Stimulated activated CD4-positive, alpha-beta T cell treated with anti-CD3 and anti-CD28 coated beads, Interleukin-1b, Interleukin-23, amount 100 ng/mL, for 1 hour (primary cell): ENCODE measurements at places on chromosomes 5 and 9.

DNA sequence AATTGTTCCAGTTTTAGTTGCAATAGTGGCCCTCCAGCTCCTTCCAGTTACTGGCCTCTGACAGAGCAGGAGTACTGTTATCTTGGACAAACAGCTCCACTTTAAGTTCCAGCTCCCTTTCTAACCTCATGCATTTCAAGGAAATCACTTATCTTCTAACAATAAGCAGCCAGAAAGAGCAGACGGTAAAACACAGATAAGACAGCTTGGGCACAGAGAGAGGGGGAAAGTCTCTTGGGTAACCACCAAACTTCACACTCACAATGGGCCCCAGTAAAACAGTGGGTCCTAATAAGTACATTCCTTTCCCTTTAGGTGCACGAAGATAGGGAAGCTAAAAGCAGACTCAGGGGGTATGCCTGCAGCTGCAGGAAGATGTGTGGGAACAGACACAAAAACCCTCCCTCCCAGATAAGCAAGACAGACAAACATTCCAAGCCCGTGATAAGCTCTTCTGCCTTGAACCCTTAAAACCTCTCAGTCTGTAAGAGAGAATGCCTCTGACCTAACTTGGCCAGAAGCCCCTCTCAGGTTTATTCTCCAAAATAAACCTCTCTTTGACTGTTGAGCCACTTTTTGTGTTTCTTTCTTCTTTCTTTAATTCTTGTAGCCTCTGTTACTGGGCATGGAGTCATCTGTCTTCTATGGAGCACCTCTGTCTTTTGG is 30.8 kb downstream of the OR1J1 start:
- no peak for DNase-seq

GRCh38 chr9:114385397-114386181 is 2.2 kb downstream of the AKNA start:
- DNase-seq, result peak; percentile 61

DNA sequence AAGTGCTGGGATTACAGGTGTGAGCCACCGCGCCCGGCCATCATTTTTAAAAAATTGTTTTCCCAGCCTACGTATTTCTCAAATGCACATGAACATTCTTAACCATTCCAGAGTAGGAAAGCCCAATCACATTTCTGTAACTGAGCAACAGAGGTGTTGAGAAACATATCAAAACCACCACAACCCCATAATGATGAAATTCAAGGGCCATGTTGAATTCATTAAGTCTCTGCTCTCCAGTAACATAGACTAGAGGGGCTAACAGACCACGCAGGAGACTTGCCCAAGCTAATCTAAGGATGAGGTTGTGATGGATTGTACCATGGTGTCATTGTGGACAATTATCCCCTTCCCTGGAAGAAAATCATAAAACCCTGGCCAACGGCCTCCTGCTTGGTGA is 52.9 kb downstream of the MYO10 start:
- DNase-seq, result no peak

DNA sequence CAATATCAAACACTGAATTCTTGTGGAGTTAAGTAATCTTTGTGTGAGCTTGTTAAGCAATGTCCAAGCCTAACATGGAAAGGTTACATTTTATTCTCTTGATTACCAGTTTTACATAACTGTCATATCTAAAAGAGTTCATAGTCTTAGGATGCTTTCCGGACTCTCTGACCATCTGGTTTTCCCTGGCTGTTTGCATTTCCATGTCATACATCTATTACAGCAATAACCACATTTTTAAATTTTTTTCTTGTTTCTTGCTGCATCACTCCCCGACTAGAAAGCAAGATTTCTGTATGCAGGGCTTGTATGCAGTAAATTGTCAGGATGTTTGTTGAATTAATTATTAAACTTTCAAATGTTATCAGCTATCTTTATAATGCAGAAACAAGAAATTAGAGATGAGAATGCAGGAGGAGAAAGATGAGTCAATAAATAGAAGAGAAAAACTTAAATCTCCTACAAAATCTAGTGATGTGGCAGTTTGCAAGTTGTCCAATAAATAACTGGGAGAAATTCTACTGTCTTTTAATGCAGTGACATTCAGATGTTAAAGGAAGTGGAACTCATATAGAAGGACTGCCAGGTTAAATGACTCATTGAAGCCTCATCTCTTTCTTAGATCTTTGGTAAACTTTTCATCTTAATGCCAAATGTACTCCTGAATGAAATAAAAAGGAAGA is 179.6 kb upstream of the SGCD start:
- no peak for DNase-seq

DNA sequence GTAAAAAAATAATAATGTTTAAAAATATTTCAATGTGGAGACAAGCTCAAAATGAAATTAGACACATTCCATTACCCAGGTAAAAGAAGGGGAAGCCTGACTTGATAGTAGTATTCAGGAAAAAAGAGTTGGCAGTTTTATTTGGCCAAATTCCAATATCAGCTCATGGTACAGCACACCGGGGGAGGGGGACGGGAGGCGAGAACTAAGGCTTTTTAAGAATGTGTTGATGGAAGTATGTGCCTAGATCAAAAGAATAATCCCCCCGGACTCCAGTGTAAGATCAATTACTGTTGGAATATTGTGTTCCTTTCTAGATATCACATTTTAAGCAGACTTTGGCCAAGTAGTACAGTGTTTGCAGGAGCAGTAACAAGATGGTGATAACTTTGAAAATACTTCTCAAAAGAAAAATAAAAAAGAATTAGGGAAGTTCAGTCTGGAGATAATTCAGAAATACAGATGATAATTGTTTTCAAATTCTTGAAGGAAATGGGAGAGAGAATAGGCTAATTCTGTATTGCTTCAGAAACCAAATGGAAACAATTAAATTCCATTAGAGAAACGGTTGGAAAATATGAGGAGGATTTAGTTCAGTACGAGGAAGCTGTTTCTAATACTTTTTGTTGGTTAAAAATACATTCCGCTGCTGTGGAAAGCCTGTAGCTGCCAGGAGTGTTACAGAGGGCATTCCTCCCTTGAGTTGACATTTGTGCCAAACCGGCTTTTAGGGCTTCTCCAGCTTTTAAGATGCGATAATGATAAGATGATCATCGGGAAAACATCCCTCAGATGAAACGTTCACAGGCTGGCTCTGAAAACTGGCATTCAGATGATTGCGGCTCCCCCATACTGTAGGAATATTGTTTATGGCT is 98.1 kb upstream of the ERBIN start:
- DNase-seq, result no peak

GRCh38 chr5:149503006-149503405 is 48.2 kb downstream of the CSNK1A1 start:
- DNase-seq, result no peak

GRCh38 chr9:99561509-99561917 is 260.2 kb upstream of the NR4A3 start:
- no peak for DNase-seq

- no peak for DNase-seq
These were observed 9.9 kb upstream of the PHYHD1 start for GRCh38 chr9:128910906-128911305.

- DNase-seq, result no peak
These were observed 38.7 kb downstream of the ASS1 start for GRCh38 chr9:130483371-130483971.

GRCh38 chr5:119312403-119312802 is 43.4 kb upstream of the TNFAIP8 start:
- DNase-seq, result no peak

DNA sequence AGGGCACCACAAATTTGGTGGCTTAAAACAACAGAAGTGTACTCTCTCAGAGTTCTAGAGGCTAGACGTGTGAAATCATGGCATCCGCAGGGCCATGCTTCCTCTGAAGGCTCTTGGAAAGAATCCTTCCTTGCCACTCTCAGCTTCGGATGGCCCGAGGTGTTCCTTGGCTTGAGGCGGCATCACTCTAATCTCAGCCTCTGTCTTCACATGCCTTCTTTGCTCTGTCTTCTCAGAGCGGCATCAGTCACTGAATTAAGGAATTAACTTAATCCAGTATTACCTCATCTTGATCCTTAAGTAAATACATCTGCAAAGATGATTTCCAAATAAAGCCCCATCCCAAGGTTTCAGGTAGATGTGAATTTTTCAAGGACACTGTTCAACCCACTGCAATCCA is 211.1 kb upstream of the TRIM32 start:
- no peak for DNase-seq

- no peak for DNase-seq
These were observed 459.3 kb upstream of the MEF2C start for GRCh38 chr5:89342106-89342876.

- no peak for DNase-seq
These were observed 40.5 kb upstream of the LIFR start for GRCh38 chr5:38596981-38597380.

- no peak for DNase-seq
These were observed 22.3 kb downstream of the NDUFS6 start for GRCh38 chr5:1823381-1824034.

DNA sequence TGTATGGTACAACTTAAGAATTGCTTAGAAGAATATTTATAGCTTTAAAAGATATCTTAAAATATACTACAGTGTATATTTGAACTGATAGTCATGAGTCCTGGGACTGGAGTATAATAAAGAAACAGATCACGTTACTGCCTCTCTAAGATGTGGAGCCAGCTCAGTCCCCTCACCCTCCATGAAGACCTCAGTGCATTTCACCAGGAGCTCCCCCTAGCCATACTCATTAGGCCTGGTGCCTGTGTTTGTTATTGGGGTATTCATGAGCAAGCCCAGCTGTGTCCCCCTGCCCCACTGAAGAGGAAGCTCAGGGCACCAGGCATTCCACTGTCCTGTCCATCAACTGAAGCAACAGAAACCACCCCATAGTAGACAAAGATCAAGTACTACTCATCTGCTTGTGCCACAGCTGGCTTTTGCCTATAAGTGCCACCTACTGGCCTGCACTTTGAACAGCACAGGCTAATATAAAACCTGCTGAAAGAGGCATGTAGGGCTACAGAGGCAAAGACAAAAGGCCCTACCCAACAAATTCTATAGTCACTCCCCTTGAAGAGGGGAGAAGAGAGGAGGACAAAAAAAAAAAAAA is 850.2 kb upstream of the NUDT12 start:
- DNase-seq, result no peak

- DNase-seq, result no peak
These were observed at the start of gene BICD2 for GRCh38 chr9:92764381-92764987. TSS of gene BICD2 (minus strand) at chr9:92764833. CDS start at chr9:92764744, 89 bp downstream.

DNA sequence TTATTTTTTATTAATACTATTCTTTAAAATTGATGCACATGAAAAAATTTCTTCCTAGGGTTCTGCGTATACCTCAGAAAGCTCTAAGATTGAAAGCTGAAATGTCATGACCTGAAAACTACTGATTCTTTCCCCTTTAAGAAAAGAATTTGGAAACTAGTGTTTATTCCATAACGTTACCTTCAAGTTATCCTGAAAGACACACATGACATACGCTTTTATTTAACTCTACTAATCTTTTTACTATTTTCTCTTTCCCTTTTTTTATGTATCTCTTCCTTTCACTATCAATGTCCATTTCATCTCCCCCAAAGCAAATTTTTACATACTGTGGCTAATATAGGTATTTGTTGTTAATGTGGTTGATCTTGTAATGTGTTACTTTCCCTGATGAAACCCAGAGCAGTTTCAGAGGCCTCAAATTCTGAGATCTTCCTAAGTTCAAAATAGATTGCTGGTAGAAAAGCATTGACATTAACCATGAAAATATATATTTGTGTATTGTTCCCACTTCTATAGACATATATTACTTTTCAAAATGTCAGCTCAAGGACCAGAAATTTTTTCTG is 7.4 kb downstream of the NIPBL start:
- DNase-seq, result no peak

DNA sequence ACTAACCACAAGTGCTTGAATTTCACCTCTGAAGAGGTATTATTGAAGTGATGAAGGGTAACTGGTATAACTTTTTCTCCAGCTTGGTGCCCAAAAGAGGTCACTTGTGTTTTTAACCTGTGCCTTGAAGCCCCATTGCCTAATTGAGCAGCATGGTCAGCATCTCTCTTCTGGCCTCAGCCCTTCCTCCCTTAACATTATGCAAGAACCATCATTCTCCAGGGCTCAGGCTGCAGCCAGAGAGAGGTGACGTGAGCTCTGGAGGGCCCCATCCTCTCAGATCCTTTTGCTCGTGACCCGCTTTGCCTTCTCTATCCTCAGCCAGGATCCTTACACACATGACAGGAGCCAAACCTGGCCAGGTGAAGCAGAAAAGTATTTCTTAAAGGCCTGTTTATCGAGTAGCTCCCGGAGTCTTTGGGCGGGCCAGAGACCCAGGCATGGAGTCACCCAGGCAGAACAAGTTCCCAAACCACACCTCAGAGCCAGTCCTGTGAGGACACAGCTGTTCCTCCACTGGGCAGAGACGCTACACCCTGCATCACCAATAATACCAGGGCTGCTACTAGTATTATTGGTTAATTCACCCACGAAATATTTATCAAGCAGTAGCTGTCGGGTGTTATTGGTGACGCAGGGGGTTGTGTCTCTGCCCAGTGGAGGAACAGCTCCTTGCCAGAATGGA is 29.6 kb upstream of the BOD1 start:
- DNase-seq, result no peak

- no peak for DNase-seq
These were observed 515.8 kb downstream of the KDM4C start for GRCh38 chr9:7273575-7273974.
